Coronary artery (tissue), 2 donors: ENCODE measurements at places on chromosomes 13 and 19.

DNA sequence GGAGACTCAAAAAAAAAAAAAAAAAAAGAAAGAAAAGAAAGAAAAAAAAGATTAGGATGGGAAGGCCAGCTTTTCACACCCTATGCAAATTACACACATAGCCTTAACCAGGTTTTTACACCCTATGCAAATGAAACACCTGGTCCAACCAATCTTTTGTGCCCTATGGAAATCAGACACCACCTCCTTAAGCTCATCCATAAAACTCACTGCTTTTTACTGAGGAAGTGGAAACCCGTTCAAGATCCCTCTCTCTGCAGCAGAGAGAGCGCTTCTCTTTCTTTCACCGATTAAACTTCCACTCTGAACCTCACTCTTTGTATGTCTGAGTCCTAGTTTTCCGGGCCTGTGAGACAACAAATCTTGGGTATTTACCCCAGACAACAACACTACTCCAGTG is 25.3 kb upstream of the HOMER3 start:
- no peak for DNase-seq

DNA sequence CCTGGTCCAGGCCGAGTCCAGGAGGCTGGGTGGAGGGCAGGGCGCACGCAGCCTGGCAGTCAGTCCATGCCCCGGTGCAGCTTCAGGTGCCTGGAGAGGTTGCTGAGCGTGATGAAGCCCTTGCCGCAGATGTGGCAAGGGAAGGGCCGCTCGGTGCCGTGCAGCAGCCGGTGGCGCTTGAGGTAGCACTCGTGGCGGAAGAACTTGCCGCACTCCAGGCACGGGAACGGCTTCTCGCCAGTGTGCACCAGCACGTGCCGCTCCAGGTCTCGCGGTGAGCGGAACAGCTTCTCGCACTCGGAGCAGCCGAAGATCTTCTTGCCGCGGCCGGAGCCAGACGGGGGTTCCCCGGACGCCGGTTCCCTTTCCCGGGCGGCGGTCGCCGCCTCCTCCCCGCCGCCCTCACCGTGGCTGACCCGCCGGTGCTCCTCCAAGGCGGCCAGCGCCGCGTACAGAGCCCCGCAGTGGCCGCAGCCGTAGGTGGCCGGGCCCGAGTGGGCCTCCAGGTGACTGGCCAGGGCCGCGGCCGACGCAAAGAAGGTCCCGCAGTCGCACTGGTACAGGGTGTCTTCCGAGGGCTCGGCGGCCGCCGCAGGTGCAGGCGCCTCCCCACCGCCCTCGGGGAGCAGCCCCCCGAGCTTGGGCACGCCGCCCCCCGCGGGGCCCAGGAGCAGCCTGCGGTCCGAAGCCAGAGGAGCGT is 6.8 kb downstream of the FIZ1 start:
- no peak for DNase-seq

GRCh38 chr13:24747248-24748060 is 16.5 kb upstream of the RNF17 start:
- no peak for DNase-seq

DNA sequence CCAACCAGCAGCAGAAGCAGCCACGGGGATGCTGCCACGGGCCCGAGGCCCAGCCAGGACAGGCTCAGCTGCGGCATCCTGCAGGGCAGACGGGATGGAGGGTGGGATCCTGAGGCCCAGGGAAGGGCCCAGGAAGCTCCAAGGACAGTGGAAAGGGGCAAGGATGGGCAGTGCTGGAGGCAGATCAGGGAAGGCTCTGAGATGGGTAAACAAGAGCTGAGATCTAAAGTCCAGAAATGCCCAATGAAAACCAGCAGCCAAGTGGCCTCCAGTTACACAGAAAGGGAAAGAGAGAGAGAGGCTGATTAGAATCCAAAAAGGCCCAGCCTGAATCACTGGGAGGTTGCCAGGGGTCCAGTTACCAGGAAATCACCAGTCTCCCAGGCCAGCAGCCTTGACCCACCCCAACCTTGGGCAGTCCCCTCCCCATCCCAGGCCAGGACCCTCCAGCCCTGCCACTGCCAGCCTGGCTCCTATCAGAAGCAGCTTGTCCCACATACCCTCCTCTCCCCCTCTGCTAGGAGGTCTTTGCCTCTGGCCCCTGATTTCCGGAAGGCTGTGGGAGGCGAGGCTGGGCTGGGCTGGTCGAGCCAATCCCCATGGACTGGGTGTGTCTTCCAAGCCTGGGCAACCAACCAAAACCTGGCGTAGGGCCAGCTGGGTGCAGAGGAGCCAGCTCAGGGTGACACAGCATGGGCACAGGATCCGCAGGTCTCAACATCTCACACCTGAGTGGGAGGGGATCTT is at the start of gene CYP4F11:
Gene CYP4F11, minus strand, starts transcription at position 198 of the 747 bp plus-strand sequence. Its CDS starts 121 bp downstream, at position 77.
- DNase-seq: peak; percentile 81
